BJ (cell line): ENCODE measurements at places on chromosomes 3 and 15.

DNA sequence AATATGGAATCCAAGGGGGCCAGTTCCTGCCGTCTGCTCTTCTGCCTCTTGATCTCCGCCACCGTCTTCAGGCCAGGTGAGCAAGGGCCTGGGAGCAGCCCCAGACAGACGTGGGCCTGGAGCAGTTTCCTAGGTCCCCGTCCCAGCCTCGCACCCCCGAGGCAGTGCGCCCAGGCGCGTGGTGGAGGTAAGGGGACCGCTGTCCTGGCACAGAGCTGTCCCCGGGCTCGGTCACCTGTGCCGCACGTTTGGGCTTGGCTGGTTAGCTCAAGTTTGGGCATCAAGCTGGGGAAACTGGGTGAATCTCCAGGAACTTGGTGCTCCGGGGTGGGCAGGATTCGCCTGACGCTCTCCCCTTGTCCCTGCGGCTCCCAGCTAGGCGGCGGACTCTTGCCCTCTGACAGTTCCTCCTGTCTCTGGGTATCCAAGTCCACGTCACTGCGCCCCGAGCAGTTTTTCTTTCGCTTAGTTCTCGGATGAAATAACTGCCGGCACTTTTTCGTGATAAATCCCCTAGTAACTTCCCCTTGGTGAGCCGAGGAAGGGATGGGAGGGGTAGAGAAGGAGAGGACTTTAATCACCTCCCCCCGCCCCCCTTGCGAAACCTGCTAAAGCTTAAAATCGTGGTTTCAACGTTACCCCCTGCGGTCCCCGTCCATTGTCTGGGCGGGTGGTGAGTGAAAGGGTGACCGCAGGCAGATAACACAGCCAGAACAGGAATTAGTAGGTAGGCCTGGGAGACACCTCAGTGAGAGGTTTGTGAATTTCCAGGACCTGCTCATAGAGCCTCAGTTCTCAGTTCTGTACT, 901 bp downstream of the ALCAM start:
- no peak for DNase-seq

DNA sequence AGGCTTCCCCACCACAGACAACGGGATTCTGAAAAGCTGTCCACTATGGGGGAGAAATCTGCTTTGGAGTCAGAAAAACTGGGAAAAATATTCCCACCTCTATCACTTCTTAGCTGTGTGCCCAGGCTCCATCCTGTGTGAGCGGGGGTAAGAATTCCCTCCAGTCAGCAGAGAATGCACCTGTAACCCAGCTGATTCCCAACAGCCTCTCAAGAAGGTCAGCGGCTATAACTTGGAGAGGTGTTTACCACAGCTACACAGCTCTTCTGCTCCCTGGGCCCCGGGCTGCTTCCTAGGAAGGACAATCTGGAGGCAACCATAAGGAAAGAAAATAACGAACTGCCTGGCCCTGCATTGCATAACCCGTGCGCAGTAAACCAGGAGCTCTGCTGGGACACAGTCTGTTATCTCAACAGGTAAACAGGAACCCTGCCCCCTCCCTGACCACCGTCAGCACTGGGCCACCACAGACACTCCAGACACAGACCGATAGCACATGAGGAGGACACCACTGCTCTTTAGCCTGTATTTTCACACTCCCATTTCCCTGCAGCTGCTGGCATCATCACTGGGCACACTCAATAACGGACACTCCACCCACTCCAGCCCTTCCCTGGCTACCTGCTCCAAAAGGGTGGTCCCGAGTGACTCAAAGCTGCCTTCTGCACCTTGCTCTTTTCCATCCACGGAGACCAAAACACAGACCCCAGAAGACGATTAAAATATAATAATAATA, 2.1 kb downstream of the RAB43 start:
- DNase-seq = no peak

GRCh38 chr15:41490355-41490754, 3.3 kb upstream of the ITPKA start:
- DNase-seq = peak; percentile 93

- DNase-seq = peak; percentile 94
Measured at GRCh38 chr3:9731206-9732079, at the start of gene BRPF1. Gene BRPF1, plus strand, starts transcription at chr3:9731735. Its CDS starts 2,406 bp downstream, at chr3:9734141.

DNA sequence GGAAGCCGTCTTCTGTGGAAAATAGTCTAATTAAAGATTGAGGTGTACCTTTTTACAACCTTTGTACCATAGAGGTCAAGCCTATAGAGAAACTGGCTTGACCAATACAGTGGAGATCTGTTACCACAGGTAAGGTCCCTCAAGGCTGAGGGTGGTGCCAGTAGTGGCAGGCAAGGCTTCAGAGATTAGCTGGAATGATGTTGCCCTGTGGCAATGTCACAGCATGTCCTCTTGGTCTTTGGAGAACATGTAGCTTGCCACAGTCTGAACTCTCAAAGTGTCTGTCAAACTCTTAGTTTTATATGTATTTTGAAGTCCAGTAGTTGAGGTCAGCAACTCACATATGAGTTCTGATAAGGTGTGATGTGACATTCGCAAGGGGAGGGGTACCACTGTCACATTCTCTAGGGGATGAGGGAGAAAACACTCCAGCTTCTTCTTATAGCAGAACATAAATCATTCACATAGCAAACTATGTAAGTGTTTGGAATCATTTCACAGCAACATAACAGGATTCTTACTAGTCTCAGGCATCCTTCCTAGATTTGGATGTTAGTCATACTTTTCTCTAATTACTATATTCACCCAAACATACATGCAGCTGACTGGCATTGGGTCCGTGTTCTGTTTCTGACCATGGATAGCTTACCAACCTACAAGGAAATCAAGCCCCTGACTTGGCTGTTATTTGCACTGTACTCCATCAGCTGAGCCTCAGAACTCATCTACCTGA, 173.6 kb downstream of the UBE2E2 start:
- no peak for DNase-seq

DNA sequence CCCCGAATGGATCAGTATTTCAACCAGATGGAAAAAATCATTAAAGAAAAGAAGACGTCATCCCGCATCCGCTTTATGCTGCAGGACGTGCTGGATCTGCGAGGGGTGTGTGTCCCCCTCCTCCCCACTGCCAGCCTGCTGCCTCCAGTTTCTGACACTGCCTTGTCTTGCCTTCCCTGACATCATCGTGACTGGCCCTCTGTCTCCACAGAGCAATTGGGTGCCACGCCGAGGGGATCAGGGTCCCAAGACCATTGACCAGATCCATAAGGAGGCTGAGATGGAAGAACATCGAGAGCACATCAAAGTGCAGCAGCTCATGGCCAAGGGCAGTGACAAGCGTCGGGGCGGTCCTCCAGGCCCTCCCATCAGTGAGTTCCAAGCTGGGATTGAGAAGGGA, 10.9 kb downstream of the EIF4G1 start:
- DNase-seq = no peak

- no peak for DNase-seq
Measured at GRCh38 chr15:43208052-43209002, 12.5 kb downstream of the EPB42 start.

DNA sequence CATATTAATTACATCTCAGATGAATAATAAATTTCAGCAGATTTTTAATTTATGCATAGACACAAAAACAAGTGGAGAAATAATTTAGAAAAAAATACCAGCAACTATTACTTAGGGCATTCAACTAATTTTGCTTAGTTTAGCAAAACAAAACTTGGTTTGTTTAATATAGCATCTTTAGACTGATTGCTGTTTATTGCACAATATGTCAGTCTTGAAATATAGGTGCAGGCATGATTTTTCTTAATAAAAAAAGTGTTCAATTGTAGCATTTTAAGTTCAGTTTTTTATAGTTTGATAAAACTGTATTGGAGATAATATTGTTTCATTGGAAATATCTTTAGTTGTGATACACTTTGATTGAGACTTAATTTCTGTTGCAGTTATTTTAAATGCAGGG, 161.2 kb upstream of the KCNH8 start:
- no peak for DNase-seq

- DNase-seq = no peak
Measured at GRCh38 chr3:148203297-148204010, 494.2 kb upstream of the AGTR1 start.

DNA sequence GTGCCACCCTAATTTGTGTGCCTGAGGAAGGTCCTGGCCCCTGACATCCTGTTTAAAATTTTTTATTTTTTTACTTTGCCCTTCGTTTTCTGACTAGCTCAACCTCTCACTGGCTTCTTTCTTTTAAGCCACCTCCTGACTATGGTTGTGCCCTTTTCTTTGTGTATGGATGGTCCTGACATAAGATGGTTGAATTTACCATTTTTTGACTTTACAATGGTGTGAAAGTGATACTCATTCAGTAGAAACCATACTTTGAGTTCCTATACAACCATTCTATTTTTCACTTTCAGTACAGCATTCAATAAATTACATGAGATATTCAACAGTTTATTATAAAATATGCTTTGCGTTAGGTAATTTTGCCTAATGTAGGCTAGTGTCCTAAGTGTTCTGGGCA, 74.3 kb upstream of the PTX3 start:
- no peak for DNase-seq

DNA sequence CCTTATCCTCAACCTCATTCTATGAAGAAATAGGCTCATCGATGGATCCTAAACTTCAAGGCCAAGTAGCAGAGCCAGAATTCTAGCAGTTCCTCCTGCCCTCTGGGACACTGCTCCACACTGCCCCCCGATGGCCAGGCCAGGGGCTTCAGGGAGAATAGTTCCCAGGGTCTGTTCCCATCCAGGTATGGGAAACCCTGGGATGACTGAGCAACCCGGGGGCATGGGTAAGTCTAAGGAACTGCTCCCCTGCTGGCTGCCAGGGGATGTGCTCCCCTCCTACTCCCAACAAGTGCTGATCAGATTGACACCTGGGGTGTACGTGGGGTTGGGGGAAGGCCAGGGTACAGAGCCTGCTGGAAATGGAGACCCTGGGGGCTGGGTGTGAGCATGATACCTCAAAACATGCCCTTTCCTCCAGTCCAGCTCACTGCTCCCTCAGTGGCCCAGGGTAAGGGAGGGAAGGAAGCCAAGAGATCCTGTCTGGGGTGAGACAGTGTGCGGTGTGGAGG, 7.6 kb downstream of the ULK3 start:
- DNase-seq = no peak

- DNase-seq = no peak
Measured at GRCh38 chr15:95558916-95559315, 771.6 kb upstream of the NR2F2 start.

- no peak for DNase-seq
Measured at GRCh38 chr3:128532012-128532983, 39.3 kb upstream of the GATA2 start.

- peak; percentile 92 for DNase-seq
Measured at GRCh38 chr15:58361273-58361759, 70.5 kb upstream of the LIPC start.

DNA sequence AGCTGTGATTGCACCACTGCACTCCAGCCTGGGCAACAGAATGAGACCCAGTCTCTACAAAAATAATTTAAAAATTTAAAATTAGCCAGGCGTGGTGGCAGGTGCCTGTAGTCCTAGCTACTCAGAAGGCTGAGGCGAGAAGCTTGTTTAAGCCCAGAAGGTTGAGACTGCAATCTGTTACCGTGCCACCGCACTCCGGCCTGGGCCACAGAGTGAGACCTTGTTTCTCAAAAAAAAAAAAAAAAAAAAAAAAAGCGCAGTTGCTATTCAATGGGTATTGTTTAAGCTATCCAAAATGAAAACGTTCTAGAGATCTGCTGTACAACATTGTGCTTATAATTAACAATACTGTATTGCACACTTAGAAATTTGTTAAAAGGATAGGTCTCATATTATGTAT, 24.0 kb downstream of the ZNF148 start:
- DNase-seq = no peak

GRCh38 chr15:57500979-57501576, 90.6 kb upstream of the MYZAP start:
- DNase-seq = no peak

DNA sequence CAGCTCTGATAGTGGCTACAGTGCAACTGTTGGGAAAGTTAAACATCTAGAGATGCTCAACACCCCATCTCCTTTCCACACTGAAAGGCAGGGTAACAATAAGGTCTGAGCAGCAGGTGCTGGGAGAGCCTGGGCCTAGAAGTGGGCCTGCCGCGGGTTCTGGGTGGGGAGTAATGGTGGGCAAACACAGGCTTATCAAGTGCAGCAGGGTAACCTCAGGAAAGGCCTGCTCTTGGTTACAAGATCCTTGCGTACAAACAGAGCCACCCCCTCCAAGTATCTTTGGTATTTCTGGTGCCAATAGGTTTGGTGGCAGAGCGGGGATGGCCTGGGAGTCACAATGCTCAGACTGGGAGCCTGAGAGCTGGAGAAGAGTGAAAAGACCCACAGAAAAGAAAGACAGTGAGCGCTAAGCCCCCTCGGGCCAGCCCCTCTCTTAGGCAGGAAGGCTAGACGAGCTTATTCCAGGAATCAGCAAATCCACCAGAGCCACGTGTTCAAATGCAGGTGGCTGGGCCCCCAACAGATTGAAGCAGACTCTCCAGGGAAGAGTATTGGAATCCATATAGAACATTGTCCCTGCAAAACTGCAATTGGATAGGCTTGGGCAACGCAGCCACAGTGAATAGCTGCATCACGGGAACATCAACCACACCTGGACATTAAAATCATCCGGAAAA, 2.7 kb downstream of the IQSEC1 start:
- no peak for DNase-seq

GRCh38 chr3:78268716-78269668, 1229.1 kb downstream of the ROBO2 start:
- no peak for DNase-seq

DNA sequence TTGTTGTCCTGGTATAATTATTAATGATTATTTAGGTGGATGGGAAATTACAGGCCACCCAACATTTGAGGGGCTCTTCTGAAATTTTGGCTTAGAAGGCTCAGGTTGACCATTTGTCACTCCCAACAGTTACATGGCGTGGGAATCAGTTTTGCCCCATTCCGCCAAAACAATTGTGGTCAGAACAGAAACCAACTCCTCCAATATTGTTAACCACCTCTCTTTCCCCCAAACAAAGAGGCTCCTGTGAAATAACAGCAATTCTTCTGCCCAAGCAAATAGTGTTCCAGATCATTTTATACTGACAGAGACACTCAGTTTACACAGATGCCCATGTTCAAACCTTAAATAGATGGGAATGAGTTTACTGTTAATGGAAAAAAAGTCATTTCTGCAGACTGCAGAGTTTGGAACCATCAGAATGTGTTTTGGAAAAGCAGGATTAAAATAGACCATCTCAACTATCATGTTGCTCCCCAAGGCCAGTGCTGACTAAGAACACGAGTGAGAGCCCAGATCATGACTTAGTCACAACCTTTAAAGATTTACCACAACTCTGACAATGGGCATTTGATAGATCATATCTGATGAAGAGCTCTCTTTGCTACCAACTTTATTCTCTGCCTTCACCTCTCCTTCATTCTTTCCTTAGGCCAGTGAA, 102.1 kb downstream of the DUT start:
- DNase-seq = no peak

- DNase-seq = no peak
Measured at GRCh38 chr3:183427876-183428446, 458 bp downstream of the MCF2L2 start.

DNA sequence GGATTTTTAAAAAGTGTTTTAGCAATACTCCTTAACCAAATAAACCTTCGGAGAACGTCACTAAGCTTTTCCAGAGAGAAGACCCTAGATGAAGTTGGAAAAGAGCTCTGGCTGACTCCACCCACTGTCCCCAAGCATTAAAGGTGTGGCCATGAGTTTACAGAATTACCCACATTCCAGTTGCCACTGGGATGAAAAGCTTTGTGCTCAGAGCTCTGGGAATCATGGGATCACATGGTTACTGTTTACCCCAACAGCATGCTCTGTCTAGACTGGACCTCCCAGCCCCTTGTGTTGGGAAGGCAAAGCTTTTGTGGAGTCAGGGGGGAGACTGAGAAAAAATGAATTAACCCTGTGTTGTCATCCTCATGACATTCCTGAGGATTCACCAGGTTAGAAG, 55.3 kb downstream of the CCK start:
- no peak for DNase-seq
